ENCODE measurements at places on chromosomes 1 and 21.

DNA sequence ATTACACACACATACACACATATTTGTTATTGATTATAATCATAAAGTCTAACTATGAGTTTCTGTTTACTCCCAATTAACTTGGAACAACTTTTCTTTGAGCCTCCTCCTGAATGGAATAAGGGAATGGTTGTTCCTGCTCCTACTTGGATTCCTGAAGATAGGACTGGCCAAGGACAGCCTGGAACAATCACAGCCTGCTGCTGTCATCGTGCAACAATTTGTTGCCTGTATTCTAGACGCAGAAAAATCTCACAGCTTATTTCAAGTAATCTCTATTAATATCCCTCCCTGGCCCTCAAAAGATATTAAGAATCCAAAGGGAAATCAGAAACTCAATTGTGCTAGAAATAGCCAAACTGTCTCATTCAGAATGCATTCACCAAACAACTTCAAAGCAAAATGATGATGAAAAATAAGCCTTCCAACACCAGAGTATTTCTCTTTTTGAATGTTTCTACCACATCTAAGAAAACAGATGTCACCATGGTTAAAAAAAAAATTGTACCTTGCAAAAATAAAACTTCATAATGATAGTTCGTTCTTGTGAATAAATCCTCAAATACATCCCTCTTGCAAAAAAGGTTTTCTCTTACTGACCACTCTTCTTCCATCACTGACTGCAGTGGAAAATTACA lies 30.9 kb downstream of the RCAN1 start:
- DNase-seq, result no peak

GRCh38 chr1:165666152-165666825 lies 32.1 kb downstream of the ALDH9A1 start:
- DNase-seq, result no peak

DNA sequence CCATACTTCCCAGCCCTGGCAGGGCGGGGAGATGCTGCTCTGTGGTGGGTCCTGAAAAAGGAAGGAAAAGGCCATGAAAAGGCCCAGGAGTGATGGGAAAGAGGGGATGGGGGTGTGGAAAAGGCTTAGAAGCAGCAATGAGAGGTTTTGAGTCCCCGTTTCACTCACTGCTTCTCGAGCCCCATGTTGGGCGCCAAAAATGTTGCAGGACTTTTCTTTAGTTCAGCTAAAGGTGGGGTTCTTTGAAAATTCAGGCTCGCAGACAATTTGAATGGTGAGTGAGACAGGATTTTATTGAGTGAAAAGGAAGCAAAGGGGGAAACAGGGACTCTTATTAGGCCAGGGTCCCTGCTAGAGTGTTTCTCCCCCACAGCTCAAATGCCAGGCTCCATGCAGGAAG lies 93.1 kb downstream of the MRPS6 start:
- no peak for DNase-seq

GRCh38 chr1:48026275-48026674 lies 29.1 kb upstream of the TRABD2B start:
- DNase-seq, result no peak

DNA sequence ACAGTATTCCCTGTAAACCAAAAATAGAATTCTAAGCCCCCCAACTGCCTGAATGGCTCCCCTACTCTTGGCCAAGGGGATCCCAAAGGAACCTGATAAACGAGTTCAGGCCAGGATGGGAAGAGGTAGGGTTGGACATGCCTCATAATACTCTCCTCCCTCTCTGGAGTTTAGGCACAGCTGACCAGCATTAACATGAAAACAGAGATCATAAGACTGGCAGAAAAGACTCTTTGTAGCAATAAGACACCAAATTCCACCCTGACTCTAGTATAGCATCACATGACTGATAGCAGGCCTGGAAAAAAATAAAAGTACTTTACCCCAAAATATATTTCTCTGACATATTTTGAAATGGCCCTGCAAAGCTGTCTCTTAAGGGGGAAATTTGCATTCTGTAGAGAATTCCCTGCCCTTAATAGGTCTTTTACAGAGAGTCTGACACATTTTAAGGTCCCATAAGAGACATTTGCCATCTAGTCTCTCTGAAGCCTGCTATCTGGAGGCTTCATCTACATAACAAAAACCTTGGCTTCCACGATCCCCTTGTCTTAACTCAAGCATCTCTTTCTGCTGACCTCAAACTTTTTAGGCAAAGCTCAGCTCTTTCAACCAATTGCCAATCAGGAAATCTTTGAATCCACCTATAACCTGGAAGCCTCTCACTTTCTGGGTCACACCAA lies 55.9 kb downstream of the SIK1 start:
- no peak for DNase-seq

Measured in left lung (tissue), 14 donors.